Endothelial cell (in vitro differentiated cells): ENCODE measurements at places on chromosomes 5 and 9.

DNA sequence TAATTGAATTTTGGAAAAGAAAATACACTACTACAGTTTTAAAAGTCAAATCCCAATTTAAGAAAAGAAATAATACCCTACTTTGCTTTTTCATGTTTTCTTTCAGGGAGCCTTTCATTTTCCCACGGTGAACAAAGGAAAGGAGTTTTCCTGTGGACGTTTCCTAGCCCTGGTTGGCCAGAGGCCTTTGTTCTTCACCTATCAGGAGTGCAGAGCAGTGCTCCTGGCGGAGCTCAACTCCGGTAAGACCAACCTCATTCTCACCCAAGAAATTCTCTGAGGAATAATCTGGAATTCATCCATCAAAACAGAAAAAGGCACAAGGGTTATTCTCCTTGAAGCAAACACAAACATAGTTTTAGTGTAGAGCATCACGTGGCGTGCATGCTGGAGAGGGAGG, 248.9 kb downstream of the ADGRV1 start:
- H3K36me3 ChIP-seq = no peaks in the 10 kb centered on the region
- no peaks in the 10 kb centered on the region for H3K27me3 ChIP-seq
- H3K4me1 ChIP-seq = peaks cover 3% of the 10 kb centered on the region
- H3K27ac ChIP-seq = no peak overlapping the region
- no peak overlapping the region for H3K4me3 ChIP-seq

DNA sequence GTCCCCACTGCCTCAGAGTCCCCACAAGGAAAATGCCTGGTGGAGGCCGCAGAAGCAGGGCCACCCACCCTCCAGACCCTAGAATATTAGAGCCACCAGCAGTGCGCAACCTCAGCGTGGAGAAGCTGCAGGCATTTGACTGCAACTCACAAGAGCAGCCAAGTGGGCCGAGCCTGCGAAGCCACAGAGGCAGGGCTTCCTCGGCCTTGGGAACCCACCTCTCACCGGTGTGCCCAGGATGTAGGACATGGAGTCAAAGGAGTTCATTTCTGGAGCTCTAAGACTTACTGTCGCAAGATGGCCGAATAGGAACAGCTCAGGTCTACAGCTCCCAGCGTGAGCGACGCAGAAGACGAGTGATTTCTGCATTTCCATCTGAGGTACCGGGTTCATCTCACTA, 397.9 kb upstream of the PIK3R1 start:
- H3K27me3 ChIP-seq = no peaks in the 10 kb centered on the region
- no peak overlapping the region for H3K4me3 ChIP-seq
- H3K27ac ChIP-seq = no peak overlapping the region
- DNase-seq = no peak

DNA sequence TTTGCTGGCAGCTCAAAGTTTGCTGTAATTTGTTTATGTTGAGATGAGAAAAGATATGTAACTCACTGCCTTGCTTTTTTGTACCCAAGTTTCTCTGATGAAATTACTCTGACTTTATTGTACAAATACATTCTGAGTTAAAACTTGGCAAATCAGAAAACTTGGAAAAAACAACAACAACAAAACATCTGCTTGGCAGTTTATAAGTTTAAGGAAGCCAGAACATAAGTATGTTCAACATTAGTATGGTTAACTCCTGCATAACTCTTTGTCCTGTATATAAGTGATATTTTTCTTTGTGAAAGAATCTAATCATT, 233.1 kb downstream of the MAST4 start:
- H3K27ac ChIP-seq = peak overlapping the region; percentile 99
- H3K4me3 ChIP-seq = peak overlapping the region; percentile 98
- peaks cover 53% of the 10 kb centered on the region for H3K4me1 ChIP-seq

GRCh38 chr5:53246042-53246836, 136.7 kb upstream of the MOCS2 start:
- DNase-seq = no peak
- H3K36me3 ChIP-seq = no peaks in the 10 kb centered on the region
- H3K27me3 ChIP-seq = no peaks in the 10 kb centered on the region
- H3K4me1 ChIP-seq = no peaks in the 10 kb centered on the region
- no peak overlapping the region for H3K27ac ChIP-seq
- H3K4me3 ChIP-seq = no peak overlapping the region

- no peak overlapping the region for H3K4me3 ChIP-seq
- no peaks in the 10 kb centered on the region for H3K36me3 ChIP-seq
- DNase-seq = no peak
Observed at GRCh38 chr5:135266975-135267374, 132.1 kb downstream of the MACROH2A1 start.

- H3K4me3 ChIP-seq = no peak overlapping the region
- H3K36me3 ChIP-seq = no peaks in the 10 kb centered on the region
- no peaks in the 10 kb centered on the region for H3K4me1 ChIP-seq
- no peak for DNase-seq
- peaks cover 6% of the 10 kb centered on the region for H3K27me3 ChIP-seq
Observed at GRCh38 chr5:174755106-174755505, 30.7 kb downstream of the MSX2 start.

DNA sequence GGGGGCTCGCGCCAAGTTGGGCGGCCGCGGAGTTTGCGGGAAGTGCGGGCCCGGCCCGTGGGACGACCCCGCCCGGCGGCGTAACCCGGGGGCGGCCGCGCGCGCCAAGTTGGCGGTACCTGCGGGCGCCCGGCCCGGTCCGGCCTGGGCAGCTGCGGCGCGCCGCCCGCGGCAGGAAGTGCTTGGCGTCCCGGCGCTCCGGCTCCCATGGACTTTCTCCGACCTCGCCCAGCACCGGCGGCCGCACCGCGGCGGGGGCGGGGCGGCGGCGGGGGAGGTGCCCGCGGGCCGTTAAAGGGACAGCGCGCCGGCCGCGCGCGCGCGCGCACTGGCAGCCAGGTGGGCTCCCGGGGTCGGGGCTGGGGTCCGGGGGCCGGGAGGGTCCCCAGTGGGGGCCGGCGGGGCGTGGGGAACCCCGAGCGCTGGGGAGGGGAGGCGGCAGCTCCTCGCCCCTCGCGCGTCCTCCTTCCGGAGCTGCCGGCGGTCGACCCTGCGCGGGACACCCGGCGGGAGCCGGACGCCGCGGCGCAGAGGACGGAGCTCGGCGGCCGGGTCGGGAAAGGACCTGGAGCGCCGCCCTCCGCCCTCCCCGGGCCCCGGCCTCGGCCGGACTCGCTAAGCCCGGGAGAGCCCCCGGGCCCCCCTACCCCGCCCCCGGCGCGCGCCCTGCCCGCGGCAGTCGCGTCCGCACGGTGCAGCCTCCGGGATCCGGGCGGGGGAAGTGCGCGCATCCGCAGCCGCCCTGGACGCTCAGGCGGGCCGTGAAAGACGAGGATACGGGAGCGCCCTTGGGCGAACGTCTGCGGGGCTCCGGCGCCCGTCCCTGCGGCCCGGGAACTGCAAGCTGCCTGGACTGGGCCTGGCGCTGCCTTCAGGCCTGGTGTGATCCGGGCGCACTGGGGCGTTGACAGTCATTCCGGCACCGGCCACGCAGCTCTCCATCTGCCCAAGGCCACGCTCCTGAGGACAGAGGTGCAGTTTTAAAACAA, at the start of gene NACC2:
Gene NACC2 (minus strand): TSS at position 220 of the 989 bp plus-strand sequence. CDS start 44,768 bp downstream, outside the sequence.
- H3K27me3 ChIP-seq = peaks cover 12% of the 10 kb centered on the region
- no peaks in the 10 kb centered on the region for H3K36me3 ChIP-seq
- H3K4me1 ChIP-seq = peaks cover 3% of the 10 kb centered on the region
- DNase-seq = peak; percentile 45

GRCh38 chr5:67031057-67031443, 165.5 kb downstream of the CD180 start:
- no peak overlapping the region for H3K27ac ChIP-seq
- H3K27me3 ChIP-seq = no peaks in the 10 kb centered on the region
- peaks cover 62% of the 10 kb centered on the region for H3K4me1 ChIP-seq
- peaks cover 6% of the 10 kb centered on the region for H3K36me3 ChIP-seq

DNA sequence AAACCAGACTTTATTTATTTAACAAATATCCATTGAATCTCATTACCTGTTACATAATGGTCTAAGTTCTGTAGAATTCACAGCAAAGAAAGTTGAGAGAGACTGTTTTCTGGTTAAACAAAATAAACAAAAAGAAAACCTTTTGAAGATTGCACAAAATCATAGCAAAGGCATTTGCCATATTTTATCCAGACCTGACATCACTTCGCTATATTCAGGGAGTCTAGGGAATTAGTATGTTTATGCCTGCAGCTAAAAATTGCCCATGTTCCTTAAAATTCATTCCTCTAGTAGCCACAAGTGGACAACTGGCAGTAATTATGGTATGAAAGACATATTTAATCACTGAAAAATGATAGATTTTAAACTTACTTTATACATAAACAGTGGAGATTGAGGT, 577.0 kb upstream of the DAB2 start:
- no peak overlapping the region for H3K4me3 ChIP-seq
- no peaks in the 10 kb centered on the region for H3K36me3 ChIP-seq
- H3K4me1 ChIP-seq = no peaks in the 10 kb centered on the region

DNA sequence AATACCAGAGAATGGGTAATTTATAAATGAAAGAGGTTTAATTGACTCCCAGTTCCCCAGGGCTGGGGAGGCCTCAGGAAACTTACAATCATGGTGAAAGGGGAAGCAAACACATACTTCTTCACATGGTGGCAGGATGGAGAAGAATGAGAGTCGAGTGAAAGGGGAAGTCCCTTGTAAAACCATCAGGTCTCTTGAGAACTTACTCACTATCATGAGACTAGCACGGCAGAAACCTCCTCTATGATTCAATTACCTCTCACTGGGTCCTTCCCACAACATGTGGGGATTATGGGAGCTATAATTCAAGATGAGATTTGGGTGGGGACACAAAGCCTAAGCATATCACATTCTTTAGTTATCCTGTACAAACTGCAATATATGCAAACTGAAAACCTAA, 609.4 kb downstream of the MTRR start:
- no peaks in the 10 kb centered on the region for H3K4me1 ChIP-seq
- no peaks in the 10 kb centered on the region for H3K36me3 ChIP-seq
- H3K27me3 ChIP-seq = no peaks in the 10 kb centered on the region
- no peak for DNase-seq
- no peak overlapping the region for H3K4me3 ChIP-seq

- no peak overlapping the region for H3K4me3 ChIP-seq
- H3K36me3 ChIP-seq = no peaks in the 10 kb centered on the region
- H3K27ac ChIP-seq = no peak overlapping the region
- no peaks in the 10 kb centered on the region for H3K27me3 ChIP-seq
- H3K4me1 ChIP-seq = peaks cover 2% of the 10 kb centered on the region
Observed at GRCh38 chr5:4627131-4627530, 513.0 kb upstream of the ADAMTS16 start.

DNA sequence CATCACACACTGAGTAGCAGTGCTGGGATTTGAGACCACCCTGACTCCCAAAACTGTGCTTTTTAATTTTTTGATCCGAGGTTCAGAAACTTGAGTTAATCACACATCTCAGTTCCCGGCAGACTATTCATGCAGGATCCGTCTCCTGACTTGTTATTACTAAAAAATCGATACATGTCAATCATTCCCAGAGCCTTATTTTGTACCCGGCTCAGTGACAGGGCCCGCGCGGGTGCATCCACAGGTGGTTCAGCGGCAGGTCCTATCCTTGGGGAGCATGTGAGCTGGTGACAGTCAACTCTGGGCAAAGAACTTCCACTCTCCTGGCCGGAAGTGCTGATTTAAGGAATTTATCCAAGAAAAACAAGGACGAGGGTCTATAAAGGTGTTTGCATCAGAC, 95.9 kb upstream of the MVB12B start:
- H3K36me3 ChIP-seq = peaks cover 4% of the 10 kb centered on the region
- no peak overlapping the region for H3K27ac ChIP-seq
- H3K4me3 ChIP-seq = no peak overlapping the region
- H3K27me3 ChIP-seq = peaks cover 10% of the 10 kb centered on the region

DNA sequence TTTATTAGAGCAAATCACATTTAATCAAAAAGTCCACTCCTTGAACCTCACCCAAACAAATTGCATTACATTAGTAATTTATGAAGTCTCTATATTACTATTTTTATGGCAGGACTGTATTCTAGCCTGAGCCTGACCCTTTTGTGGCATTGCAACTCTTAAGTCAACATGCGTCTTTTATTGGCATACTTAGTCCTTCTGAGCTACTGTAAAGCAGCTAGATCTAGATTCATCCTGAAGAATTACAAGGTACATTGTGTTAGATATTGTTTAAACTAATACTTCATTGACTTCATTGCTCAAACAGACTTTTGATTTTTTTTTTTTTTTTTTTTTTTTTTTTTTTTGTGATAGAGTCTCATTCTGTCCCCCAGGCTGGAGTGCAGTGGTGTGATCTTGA, 1842.5 kb upstream of the CDH9 start:
- DNase-seq = no peak
- peaks cover 1% of the 10 kb centered on the region for H3K36me3 ChIP-seq
- no peak overlapping the region for H3K27ac ChIP-seq
- H3K27me3 ChIP-seq = peaks cover 2% of the 10 kb centered on the region

GRCh38 chr9:97858826-97859225, 5.8 kb downstream of the FOXE1 start:
- no peak overlapping the region for H3K27ac ChIP-seq
- peaks cover 10% of the 10 kb centered on the region for H3K4me1 ChIP-seq
- H3K36me3 ChIP-seq = no peaks in the 10 kb centered on the region
- no peak for DNase-seq

DNA sequence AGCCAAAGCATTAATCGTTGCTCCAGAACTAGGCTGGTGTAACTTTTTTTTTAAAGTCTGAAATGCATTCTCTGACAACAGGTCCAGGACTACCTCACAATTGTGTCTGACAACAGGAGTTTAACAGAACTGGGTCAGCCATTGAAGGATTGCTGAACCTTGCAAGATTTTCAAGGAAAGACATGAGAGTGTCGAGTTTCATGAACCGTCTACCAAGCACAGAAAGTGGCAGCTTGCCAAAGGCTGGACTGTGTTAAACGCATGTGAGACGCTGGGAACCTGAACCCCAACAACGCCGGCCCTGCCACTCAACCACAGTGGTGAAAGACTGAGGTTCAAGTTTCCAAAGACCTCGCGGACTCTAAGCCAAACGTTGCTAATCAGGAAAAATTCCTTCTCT, 79.1 kb downstream of the LHFPL2 start:
- H3K27me3 ChIP-seq = no peaks in the 10 kb centered on the region
- no peak for DNase-seq
- no peaks in the 10 kb centered on the region for H3K36me3 ChIP-seq
- peaks cover 42% of the 10 kb centered on the region for H3K4me1 ChIP-seq
- H3K4me3 ChIP-seq = no peak overlapping the region

- no peak overlapping the region for H3K4me3 ChIP-seq
- H3K4me1 ChIP-seq = peaks cover 72% of the 10 kb centered on the region
- peaks cover 7% of the 10 kb centered on the region for H3K27me3 ChIP-seq
- DNase-seq = no peak
- H3K27ac ChIP-seq = peak overlapping the region; percentile 99
Observed at GRCh38 chr5:14445013-14445412, 136.6 kb upstream of the OTULINL start.
